ENCODE measurements at places on chromosomes 6 and 20.

DNA sequence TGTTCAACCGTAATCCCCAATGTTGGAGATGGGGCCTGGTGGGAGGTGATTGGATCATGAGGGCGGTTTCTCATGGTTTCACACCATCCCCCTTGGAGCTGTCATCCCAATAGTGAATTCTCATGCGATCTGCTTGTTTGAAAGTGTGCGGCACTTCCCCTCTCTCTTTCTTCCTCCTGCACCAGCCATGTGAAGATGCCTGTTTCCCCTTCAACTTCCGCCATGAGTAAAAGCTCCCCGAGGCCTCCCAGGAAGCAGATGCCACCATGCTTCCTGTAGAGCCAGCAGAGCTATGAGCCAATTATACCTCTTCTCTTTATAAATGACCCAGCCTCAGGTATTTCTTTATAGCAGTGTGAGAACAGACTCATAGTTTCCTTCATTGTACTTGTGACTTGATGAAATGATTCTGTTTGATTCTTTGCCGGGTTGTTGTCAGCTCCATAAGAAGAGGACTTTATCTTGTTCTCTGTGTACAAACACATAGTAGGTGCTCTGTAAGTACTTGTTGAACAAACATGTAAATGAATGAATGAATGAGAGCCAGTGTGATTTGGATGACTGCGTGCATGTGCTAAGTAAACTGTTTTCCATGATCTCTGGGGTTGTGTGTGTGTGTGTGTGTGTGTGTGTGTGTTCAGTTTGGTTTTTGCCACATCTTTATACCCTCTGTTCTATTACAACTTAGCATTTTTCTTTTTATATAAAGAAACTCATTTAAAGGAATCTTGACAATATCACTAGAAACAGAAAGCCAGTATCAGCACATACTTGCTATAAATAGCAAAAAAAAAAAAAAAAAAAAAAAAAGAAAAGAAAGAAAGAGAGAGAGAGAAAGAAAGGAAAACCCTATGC lies 22.5 kb upstream of the PTGIS start:
- no peak for DNase-seq

- DNase-seq: no peak
These were observed 750 bp upstream of the PAK5 start for GRCh38 chr20:9839626-9840025.

DNA sequence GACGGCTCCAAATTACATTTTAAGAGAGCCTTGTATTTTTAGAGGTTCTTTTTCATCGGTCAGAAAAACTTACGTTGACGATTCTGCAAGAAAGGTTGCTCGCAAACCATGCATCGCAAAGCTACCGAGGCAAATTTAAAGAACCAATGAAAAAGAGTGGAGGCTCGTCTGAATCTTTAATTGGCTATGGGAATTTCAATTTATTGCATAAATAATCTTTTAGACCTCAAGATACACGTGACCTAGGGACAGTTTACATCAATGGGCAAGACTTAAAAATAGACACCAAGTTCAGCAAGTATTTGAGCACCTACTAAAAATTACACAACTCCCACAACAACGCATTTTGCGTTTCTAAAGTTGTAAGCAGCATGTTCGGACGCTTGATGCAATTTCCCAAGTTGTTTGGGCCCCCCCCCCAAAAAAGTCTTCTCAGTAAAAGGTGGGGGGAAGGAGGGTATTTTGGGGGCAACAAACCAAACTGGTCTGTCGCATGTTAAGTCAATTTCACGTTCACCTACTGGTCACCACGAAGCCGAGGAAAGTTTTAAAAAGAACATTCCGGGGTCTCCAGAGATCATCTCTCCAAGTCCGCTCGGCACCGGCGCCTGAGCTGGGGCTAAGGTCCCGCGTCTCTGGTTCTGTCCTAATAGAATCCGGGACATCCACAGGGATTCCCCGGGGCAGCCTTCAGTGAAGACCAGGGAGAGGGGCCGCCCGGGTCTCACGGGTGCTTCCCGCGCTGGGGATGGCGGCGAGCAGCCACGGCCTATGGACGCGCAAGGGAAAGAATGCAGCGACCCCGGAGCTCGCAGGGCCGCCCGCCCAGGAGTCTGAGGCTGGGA lies 851 bp downstream of the SNX5 start:
- no peak for DNase-seq

GRCh38 chr20:46767127-46767761 lies 57.8 kb downstream of the SLC2A10 start:
- no peak for DNase-seq

GRCh38 chr6:135226537-135226936 lies 45.4 kb downstream of the MYB start:
- no peak for DNase-seq

- DNase-seq: no peak
These were observed 60.0 kb upstream of the PBOV1 start for GRCh38 chr6:138278326-138278725.

GRCh38 chr6:1212919-1213318 lies 99.0 kb upstream of the FOXQ1 start:
- DNase-seq: no peak

- no peak for DNase-seq
These were observed 46.2 kb downstream of the TRAF3IP2 start for GRCh38 chr6:111559188-111560097.

GRCh38 chr6:41692730-41693129 lies 42.7 kb downstream of the TFEB start:
- DNase-seq: no peak

GRCh38 chr6:150149146-150149545 lies 6.3 kb downstream of the PPP1R14C start:
- no peak for DNase-seq

DNA sequence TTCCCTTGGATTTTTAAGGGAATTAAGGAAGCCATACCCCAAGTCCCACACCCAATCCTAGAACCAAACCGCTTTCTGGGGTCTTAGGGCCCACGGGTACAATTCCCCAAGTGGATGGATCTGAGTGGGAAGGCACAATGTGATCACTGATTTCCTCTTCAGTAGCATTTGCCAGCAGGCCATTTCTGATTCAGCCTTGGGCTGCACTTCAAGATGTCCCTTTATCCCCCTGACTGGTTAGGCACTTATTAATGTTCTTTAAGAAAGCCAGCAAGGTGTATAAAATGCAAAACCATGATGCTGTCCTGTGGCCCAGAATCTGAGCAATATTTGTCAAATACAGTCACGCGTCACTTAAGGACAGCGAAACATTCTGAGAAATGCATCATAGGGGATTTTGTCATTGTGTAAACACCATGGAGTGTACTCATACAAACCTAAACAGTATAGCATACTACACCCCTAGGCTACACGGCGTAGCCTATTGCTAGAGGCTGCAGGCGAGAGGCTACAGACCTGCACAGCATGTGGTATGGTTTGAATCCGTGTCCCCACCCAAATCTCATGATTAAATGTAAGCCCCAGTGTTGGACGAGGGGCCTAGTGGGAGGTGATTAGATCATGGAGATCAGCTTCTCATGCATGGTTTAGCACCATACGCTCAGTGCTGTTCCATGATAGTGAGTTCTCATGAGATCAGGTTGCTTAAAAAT lies 234.2 kb downstream of the NRN1 start:
- no peak for DNase-seq

GRCh38 chr20:39849664-39850063 lies 839.4 kb downstream of the MAFB start:
- DNase-seq: no peak

DNA sequence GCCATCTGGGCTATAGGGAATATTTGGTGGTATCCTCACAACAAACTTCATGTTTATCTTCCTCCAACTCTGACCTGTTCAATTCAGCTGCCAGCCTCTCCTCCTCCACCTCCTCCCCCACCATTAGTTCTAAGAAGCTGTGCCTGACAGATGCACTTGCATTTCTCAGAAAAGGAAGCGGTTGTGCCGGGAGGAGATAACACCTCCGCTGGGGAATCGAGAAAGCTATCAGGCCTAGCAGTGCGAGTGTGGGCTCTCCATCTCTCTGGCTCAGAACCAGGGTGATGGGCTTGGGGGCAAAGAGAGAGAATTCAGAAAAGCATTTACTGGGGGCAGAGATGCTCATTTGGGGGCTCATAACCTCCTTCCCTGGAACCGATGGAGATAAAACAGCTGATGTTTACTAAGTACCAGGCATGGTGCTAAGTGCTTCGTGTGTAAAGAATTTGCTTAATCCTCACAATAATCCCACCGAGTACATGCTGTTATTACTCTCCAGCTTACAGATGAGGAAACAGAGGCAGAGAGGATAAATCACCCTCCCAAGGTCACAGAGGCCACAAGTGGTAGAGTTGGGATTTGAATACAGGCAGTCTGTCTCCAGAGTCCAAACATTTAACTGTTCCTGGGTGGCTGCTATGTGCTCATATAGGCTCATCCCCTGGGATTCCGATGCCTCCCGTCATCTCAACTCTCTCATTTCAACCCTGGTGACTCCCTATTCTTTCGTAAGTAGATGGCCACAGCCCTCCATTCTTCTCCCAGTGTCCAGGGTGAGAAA lies 38.3 kb downstream of the COX4I2 start:
- DNase-seq: peak; percentile 71

GRCh38 chr6:111411978-111412566 lies 70.9 kb downstream of the REV3L start:
- no peak for DNase-seq

GRCh38 chr6:119313937-119314884 lies 35.4 kb downstream of the MAN1A1 start:
- peak; percentile 45 for DNase-seq

- DNase-seq: no peak
These were observed 265.8 kb downstream of the TAF4 start for GRCh38 chr20:61799928-61800327.

- DNase-seq: no peak
These were observed 58.7 kb upstream of the EMILIN3 start for GRCh38 chr20:41425180-41425884.

DNA sequence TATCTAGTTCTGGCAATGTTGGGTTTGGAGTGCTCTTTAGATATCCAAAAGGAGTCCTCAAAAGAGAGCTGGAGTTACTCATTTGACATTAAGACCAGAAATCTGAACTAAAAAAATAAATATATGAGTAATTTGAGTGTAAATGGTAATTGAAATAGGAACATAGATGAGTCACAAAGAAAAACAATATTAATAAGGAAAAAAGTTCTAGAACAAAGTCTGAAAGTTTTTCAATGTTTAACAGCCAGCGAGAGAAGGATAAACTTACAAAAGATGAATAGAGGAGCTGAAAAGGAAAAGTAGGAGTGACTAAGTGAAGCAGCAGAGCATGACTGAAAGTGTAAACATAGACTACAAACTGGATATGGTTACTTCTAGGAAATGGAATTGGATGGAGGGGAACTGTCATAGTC lies 46.8 kb downstream of the EPM2A start:
- no peak for DNase-seq

GRCh38 chr6:108294297-108294726 lies 542 bp upstream of the AFG1L start:
- no peak for DNase-seq

DNA sequence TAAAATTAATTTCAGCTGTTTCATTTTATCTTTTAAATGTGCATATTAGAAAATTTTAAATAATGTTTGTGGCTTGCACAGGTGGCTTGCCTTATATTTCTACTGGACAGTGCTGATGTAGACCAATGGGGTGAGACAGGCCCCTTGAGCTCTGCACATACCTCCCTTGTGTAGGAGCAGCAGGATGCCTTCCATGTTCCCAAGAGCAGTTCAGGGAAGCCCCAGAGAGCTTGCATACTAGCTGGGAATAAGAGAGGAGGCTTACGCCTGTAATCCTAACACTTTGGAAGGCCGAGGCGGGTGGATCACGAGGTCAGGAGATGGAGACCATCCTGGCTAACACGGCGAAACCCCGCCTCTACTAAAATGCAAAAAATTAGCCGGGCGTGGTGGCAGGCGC lies 61.4 kb downstream of the RFPL4B start:
- DNase-seq: no peak

DNA sequence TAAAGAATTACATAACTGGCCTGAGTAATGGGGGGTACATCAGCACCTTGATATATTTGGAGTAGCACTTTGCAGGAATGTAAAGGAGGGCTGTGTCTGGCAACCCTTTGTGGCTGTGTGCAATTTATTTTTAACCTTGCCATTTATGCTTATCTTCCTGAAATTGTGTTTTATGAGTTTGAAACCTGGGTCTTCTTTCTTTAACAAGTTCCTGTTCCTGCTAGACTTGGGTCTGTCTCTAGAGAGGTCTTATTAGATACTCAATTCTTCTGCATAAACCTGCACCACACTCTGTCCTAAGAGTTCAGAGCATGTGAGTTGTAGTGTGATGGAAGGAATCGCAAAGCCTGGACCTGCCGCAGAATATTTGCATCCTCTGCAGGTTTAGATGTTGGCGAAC lies 181.0 kb downstream of the JARID2 start:
- no peak for DNase-seq

GRCh38 chr6:163811317-163811716 lies 396.8 kb downstream of the QKI start:
- DNase-seq: no peak

- peak; percentile 3 for DNase-seq
These were observed at the start of gene SRSF12 for GRCh38 chr6:89117211-89118108. Gene SRSF12, minus strand, starts transcription at chr6:89118071. Its CDS starts 184 bp downstream, at chr6:89117887.

DNA sequence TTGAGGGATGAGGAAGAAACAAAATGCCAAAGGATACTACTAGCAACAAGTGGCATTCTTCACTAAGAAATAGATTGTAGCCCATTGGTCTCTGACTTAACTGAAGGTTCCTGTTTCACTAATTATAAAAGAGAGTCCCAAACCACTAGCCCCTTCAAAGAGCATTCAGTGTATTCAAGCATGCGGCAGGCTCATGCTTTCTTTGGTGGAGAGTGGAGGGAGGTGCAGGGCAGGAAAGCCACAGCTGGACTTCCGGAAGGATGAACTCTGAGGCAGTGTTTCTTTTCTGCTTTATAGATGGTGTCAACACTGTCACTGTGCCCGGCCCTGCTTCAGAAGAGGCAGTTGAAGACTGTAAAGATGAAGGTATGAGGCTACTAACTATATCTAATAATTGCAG lies 636.1 kb downstream of the KIF16B start:
- DNase-seq: no peak

DNA sequence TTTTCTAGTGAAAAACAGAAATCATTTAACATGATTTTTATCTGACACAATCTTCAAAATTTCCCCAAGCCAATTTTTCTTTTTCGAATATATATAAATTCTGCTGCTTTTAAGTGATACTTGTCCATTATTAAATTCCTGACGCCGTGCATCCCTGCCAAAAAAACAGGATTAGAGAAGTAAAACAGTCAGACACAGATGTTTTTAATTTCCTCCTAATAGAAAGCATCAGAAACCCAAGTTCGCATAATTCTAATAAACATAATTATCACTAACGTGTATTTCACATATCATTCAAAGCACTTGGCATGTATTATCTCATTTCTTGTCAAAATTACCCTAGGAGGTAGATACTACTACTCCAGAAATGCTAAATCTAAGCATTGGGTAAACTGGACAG lies 179.5 kb downstream of the ZFP64 start:
- DNase-seq: no peak

- peak; percentile 47 for DNase-seq
These were observed 182.5 kb downstream of the GMPR start for GRCh38 chr6:16420715-16421461.
